Neural progenitor cell (in vitro differentiated cells): ENCODE measurements at places on chromosomes 4 and X. TPM values are rescaled to one million over a fixed set of nuclear protein-coding genes. Genes with fewer than 3 reads are reported as not detected.

HAND2 gene
- 0.09 TPM in 1 of 2 replicates, not detected in the other for total RNA-seq

HERC3 gene
- 2.3 and 4.1 TPM in 2 replicates for total RNA-seq

MAGEB10 gene
- not detected in 2 replicates for total RNA-seq

FAM47C gene
- total RNA-seq = not detected in 2 replicates

GPR34 gene
- total RNA-seq = not detected in 2 replicates

ASMT gene
- 0.28 TPM in 1 of 2 replicates, not detected in the other for total RNA-seq

GLOD5 gene
- total RNA-seq = not detected in 2 replicates

STK32B gene
- total RNA-seq = 2.5 and 2.6 TPM in 2 replicates

DCAF8L2 gene
- total RNA-seq = not detected in 2 replicates

IQCM gene
- 0.26 TPM in 1 of 2 replicates, not detected in the other for total RNA-seq

USP17L10 gene
- total RNA-seq = not detected in 2 replicates

WNK3 gene
- 36.1 and 50.2 TPM in 2 replicates for total RNA-seq

NKX6-1 gene
- 0.79 and 1.1 TPM in 2 replicates for total RNA-seq

NUDT10 gene
- total RNA-seq = 23.9 and 31.3 TPM in 2 replicates

- DNase-seq = no peak
These were observed 7.9 kb upstream of the CHRDL1 start for GRCh38 chrX:110803506-110803905.

DNA sequence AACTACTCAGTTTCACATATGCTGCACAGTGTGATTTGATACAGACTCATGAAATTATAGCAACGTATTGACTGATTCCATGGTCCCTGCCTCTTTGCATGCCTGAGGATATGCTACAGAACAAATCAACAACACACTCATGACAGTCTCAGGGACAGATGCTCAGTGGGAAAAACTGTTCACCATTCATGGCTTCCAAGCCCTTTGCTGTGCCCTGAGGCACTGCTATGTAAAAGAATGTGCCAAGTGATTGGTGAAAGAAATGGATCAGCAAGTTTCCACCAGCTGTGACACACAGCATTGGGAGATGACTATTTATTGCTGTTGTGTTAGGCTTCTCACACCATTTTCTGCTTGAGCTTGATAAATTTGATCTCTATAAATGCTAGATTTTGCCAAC lies 825.6 kb upstream of the INTU start:
- DNase-seq = peak; percentile 4

DNA sequence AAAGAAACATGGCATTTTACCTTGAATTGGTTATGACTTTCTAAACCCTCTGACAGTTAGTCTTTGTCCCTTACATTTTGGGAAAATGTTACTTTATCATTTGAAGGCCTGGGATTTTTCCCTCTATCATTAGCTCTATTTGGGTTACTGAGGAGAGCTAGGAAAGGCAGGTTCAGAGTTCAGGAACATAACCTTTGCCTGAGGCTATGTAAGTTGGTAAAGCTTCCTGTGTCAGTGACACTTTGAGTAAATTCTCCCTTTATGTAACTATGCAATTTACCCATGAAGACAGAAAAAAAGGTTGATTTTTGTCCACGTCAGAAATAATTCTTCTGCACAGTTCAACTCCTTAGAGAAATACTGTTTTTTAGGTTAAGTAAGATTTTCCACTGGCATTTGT lies 171.8 kb upstream of the NRK start:
- DNase-seq = no peak

GRCh38 chr4:76764251-76764650 lies 133.7 kb downstream of the SOWAHB start:
- peak; percentile 20 for DNase-seq

GRCh38 chrX:74924449-74925224 lies 615 bp downstream of the NEXMIF start:
- peak; percentile 52 for DNase-seq

DNA sequence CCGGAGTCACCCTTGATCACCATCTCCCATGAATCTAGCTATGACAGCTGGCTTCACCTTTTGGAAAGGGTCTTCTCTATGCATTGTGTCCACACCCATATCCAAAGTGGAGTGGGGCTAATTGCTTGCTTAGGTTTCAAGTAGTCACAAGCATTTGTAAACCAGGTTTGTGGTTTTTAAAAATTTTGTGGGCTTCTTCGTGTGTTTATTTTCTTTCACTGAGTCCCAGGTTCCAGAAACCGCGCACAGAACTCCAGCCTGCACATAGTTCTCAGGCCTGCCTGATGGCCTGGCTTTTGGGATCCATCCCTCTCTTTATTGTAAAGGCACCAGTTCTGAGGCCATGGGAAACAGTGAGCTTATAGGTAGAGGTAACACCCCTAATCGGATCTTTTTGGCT lies 70.2 kb upstream of the TLR3 start:
- DNase-seq = no peak

DNA sequence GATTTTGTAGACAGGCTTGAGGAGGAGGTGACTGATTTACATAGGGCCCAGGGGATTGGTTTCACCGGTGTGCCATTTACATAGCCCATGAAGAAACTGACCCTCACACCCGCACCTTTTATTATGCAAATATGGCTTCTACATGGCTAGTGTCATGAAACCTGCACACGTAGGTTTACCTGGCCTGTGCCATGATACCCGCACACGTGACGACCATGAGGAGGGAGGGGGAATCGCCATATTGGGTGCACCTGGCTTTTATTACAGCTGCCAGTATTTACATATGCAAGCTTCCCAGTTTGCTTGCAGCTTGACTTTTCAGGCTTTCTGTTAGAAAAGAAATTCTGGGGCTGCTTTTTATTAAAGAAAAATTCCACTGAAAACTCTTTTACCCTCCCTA lies 359.7 kb downstream of the ADAM29 start:
- no peak for DNase-seq

DNA sequence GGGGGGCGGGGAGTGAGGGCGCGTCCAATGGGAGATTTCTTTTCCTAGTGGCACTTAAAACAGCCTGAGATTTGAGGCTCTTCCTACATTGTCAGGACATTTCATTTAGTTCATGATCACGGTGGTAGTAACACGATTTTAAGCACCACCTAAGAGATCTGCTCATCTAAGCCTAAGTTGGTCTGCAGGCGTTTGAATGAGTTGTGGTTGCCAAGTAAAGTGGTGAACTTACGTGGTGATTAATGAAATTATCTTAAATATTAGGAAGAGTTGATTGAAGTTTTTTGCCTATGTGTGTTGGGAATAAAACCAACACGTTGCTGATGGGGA lies 1.1 kb downstream of the HTT start:
- no peak for DNase-seq

- DNase-seq = no peak
These were observed 1950.0 kb upstream of the IGFBP7 start for GRCh38 chr4:59060002-59060846.

GRCh38 chr4:1760521-1761071 lies 32.5 kb upstream of the FGFR3 start:
- DNase-seq = peak; percentile 50

GRCh38 chrX:10507876-10508275 lies 112.5 kb downstream of the MID1 start:
- no peak for DNase-seq

- DNase-seq = no peak
These were observed 67.9 kb upstream of the ARX start for GRCh38 chrX:25083661-25084060.

- peak; percentile 68 for DNase-seq
These were observed 833.9 kb upstream of the PRKX start for GRCh38 chrX:4547213-4547836.

DNA sequence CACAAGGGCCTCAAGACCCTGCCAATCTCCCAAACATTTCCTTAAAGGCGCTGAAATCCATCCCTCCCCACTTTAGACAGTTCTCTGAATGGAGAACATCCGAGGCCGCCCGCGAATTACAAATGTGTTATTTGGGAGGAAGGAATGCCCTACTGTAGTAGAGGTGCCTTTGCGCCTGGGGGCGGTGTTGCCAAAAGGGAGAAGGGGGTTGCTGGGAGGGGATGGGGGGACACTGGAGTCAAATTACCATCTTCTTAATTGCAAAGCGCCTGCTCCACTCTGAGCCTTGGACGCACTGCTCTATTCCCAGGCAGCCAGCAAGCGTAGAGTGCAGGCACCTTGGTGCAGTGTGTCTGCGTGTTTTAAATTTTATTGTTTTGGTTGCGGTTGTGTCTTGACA lies 2.7 kb downstream of the TMEM255A start:
- DNase-seq = peak; percentile 86

- peak; percentile 49 for DNase-seq
These were observed 130.0 kb downstream of the RBM46 start for GRCh38 chr4:154911097-154911496.

DNA sequence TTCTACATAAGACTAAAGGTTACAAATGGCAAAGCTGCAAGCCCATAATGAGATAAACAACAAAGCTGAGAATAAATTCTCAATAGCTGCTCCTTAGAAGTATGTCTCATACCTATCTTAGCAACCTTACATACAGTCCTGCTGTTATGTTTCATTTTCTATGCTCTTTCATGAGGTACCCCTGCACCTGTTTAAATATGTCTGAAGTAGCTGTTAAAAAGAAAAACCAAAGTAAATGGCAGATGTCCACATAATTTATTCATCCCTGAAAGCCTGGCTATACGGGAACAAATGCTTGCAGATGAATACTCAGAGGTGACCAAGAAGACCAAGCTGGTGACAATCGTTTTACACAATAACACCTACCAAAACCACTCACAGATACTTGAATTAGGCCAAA lies 22.5 kb downstream of the PPA2 start:
- no peak for DNase-seq
